ENCODE measurements at places on chromosomes 5 and 9.

GRCh38 chr5:1538276-1538675, 14.5 kb upstream of the LPCAT1 start:
- DNase-seq, result no peak

- DNase-seq, result no peak
Observed at GRCh38 chr5:170892196-170892595, 30.4 kb downstream of the RANBP17 start.

DNA sequence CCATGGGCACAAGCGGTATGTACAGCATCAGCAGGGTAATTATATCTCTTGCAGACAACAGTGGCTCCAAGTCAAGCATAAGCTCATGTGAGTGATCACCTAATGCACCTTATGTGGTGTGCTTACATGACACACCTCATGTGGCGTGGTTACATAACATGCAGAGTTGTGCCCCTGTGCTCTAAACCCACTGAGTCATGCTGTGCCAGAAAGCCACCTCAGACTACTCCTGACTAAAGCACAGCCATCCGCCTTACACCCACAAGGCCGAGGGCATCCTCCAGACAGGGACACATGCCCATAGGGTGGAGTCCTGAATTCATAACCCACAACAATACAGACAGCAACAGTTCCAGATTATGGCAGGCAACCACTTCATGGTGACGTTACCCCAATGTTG, 163.7 kb upstream of the SLC30A5 start:
- DNase-seq, result no peak

GRCh38 chr9:87671925-87672324, 54.0 kb upstream of the CTSL start:
- DNase-seq, result no peak

DNA sequence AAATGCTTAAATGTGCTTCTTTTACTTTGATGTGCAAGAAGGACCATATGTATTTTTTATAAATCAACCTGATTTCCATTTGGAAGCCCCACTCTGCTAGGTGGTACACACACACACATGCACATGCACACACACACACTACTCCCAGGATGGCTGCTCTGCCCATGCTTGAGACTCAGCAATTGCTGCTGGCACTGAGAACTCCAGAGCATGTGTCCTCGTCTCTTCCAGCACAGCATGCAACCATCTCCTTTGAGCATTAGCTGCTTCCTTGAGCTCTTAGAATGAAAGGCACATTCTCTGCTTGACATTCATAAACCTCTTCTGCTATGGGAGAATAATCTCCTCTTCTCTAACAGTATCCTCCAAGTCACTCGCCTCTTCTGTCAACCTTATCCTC, 115.9 kb downstream of the FEM1C start:
- no peak for DNase-seq

DNA sequence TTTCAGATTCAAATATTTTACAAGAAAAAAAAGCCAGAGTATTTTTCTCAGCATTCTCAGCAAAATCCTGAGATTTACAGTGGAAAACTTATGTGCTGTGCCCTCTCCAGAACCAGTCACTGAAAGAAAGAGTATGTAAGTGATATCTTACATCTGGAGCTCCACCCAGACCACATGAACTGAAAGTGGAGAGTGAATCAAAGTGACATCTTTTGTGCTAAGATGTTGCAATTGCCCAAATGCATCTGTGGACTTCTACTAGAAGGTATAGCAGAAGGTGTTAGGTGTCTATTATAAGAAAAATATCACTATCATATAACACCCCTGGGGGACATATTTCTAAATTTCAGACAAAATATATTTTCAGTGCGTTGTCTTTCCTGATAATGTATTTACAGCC, 49.0 kb upstream of the RIC1 start:
- DNase-seq, result no peak

DNA sequence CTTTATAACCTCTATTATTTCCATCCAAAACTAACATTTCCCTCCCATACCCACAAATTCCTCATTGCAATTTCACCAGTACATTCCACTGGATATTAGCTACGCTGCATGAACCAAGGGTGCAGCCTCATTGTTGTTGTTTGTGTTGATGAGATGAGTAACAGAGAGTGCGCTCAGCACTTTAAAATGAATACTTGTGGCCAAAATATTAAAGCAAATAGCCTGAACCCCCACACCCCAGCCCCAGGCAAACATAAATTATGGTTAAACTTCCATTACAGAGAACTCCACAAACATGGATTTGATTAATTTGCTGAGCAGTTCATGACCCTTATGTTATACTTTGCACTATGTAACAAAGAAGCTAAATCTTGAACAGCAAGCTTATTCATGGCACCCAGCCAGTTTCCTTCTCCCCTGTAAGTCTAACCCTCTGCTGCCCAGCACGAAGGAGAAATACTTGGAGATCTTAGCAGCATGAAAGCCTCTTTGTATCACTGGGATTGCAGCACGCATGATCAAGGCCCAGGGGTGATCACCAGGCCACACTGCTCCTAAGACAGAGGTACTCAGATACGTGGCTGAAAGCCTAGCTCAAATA, 205.0 kb downstream of the DOCK8 start:
- DNase-seq, result no peak

- DNase-seq, result no peak
Observed at GRCh38 chr9:13588151-13589033, 308.9 kb upstream of the MPDZ start.

DNA sequence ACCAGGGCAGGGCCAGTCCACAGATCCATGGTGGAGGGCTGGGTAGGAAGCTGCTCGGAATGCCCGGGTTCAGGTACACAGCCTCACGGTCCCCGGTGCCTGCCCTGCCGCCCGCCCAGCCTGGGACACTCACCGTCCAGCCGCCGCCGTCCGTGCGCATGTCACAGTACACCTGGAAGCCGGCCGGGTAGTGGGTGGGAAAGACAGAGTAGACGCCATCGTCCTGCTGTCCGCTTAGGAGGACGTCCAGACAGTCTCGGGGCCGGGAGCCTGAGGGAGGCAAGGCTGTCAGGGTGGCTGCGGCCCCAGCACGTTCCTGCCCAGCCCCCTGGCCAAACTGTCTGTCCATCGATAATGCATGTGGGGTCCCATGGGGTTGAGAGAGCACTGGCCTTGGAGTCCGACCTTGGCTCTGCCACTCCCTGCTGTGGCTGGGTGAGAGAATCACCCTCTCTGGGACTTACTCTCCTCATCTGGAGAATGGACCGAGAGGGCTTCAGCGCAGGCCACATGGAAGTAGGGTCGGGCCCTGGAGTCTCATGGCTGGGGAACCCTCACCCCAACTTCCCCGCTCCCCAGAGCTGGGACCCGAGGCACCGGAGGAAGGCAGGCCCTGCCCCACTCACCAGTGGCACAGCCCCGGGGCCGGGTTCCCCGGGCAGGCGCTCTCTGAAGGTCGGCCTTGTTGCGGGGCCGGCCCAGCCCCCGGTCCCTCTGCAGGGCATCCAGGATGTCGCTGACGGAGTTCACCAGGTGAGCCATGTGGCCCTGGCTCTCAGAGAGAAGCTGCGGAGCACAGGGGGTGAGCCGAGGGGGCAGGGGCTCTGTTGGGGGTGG, 15.2 kb downstream of the FIBCD1 start:
- DNase-seq, result no peak

DNA sequence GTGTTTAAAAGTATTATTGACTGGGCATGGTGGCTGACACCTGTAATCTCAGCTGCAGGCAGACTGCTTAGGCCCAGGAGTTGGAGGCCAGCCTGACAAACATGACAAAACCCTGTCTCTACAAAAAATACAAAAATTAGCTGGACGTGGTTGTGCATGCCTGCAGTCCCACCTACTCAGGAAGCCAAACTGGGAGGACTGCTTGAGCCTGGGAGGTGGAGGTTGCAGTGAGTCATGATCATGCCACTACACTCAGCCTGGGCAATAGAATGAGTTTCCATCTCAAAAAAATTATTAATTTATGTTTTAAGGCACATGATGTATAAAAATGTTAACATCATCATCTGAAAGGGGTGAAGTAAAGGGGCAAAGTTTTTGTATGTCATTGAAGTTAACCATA, 49.7 kb upstream of the FNIP1 start:
- no peak for DNase-seq

- DNase-seq, result no peak
Observed at GRCh38 chr5:149915392-149916260, 29.0 kb downstream of the PDE6A start.

- no peak for DNase-seq
Observed at GRCh38 chr5:68734781-68735180, 359.0 kb upstream of the SLC30A5 start.

DNA sequence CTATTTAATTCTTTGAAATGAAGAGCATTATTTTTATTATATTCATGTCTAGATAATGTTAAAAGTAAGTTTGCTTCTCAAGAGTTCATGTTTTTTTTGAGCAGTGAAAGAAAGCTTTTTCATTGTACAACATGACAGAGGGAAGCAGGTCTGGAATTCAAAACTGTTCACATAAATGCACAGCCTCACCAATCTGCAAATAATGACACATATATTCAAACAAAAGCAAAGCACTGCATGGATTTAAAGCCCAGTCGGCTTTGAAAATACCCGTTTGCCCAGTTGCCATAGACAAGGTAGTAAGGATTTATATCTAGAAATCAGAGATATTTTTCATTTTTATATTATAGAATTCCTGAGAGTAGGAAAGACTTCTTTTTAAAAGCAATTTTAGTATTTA, 201.8 kb downstream of the CD180 start:
- no peak for DNase-seq

GRCh38 chr5:76672242-76672641, 43.7 kb upstream of the F2R start:
- no peak for DNase-seq

- no peak for DNase-seq
Observed at GRCh38 chr5:66658516-66658915, 62.3 kb downstream of the MAST4 start.

GRCh38 chr9:130672933-130673615, 8.7 kb downstream of the PRDM12 start:
- no peak for DNase-seq
